Skeletal muscle cell (primary cell): ENCODE measurements at places on chromosomes 7 and 10.

- no peak for DNase-seq
Measured at GRCh38 chr7:123798532-123799188, 46.3 kb upstream of the HYAL4 start.

DNA sequence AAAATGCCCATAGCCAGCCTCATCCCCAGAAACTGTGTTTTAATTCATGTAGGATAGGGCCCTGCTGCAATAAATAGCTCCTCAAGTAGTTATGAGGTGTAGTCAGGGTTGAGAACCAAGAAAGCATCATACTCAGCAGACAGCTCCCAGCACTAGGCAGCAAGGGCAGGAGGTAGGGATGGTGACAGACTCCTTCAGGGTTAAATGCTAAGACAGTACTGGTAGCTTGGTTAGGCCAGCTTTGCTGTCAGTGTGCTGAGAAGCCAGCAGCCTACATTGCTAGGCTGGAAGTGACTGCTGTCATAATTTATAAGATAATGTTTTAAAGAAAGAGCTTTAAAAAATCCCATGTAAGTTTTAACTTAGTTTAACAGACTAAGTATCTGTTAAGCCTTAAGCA, 113.9 kb upstream of the IMMP2L start:
- DNase-seq = no peak

DNA sequence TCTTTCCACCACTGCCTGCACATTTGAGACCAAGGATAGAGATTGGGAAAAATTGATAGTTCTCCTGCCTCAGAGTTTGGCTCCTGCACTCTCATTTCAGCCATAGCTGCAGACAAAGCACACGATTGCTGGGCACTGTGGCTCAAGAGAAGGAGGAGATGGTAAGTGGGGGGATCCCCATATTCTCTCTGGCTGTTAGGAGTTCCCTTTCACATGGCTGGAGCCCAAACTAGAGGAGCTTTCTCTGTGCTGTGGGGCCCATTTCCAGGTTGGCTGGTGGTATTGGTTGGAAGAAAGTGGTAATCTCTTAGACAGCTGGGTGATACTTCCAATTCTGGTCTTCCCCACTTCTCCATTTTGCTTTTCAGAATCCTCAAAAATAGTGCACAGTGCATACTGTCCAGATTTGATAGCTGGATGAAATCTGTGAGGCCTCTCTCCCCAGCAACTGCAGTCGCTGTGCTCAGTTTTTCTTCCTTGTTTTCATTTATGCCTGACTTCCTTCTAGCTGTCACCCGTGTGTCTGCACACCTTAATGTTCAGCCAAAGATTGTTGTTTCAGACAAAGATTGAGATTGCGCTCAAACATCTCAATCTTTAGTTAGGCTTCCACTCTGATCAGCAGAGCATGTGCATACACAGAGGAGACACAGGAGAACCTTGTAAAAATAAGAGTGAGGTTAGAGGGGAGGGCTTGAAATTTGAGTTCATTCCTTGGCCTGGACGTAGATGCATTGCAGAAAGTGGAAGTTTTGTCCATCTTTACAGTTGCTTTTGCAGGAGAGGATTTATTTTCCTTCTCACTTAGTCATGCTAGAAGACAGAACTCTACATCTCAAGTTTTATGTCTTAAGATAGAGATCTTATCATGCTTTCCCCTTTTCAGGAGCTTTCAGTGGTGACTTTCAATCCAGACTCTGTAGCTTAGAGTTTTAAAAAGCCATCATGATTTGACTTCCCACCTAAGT, 28.6 kb downstream of the RABGEF1 start:
- DNase-seq = no peak

DNA sequence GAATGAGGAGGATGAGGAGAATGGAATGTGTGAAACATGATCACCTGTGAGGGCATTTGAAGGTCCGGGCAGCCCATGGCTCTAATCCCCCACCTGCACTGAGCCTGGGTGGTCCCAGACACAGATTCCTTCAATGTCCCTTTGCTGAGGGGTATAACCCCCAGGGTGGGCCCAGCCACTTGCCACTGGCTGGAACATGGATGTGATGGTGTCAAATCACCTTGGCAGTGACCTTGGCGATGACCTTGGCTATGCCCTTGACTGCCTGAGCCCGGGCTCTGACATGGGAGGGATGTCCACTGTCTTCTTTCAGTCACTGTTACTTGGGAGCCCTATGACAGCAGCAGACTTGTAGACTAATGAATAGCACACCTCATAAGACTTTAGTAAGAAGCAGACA, 44.0 kb downstream of the PRKCQ start:
- DNase-seq = no peak

DNA sequence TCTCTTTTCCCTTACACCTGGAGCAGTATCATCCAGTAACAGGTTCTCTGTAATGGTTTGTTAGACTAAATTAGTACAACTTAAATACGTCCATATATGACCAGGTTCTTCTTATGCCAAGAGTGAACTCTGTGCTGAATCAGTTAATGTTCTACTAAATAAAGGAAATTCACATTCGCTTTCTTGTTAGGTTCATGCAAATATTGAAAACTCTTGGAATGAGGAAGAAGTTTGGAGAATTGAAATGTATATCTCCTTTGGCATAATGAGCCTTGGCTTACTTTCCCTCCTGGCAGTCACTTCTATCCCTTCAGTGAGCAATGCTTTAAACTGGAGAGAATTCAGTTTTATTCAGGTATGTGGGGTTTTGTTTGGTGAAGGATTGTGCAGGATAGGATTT, 15.3 kb upstream of the CFAP69 start:
- no peak for DNase-seq

- DNase-seq = no peak
Measured at GRCh38 chr10:113021268-113022040, 71.4 kb downstream of the TCF7L2 start.

- no peak for DNase-seq
Measured at GRCh38 chr10:58820386-58820785, 307.7 kb downstream of the BICC1 start.

GRCh38 chr10:51487576-51487975, 211.8 kb downstream of the CSTF2T start:
- DNase-seq = no peak

DNA sequence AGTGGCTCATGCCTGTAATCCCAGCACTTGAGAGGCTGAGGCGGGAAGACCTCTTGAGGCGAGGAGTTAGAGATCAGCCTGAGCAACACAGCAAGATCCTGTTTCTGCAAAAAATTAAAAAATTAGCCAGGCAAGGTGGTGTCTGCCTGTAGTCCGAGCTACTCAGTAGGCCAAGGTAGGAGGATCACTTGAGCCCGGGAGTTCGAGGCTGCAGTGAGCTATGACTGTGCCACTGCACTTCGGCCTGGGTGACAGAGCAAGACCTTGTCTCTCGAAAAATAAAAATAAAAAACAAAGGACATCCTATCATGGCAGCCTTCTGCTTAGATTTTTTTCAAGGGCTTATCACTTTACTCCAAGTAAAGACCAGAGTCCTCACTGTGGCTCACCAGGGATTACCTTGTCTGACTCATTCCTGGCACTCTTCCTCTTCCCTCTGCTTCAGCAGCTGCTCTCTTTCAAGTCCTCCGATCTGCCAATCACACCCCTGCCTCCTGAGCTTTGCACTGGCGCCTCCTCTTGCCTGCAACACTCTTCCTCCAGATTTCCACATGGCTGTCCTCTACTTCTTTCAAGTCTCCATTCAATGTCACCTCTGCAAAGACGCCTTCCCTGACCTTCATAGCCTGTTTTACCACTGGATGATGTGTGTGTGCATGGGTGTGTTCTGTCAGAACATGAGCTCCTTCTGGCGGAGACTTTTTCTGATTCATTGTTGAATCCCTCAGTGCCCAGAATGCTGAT, 7.7 kb downstream of the PRTFDC1 start:
- DNase-seq = peak; percentile 58

DNA sequence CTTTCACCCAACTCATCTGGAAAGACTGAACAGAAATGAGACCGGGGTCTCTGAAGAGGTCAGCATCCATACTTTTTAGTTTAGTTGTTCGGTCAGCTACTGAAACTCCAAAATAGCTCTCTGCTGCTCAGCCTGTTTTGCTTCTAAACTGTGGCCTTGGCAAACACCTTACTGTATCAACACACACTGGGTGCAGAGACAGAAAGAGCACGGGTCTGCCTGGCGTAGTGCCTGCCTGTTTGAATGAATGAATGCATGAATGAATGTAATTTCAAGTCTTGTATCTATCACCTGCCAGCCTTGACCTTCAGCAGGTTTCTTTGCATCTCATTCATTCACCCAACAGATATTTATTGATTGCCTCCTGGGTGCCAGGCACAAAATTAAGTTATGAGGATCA, 98.4 kb downstream of the PLPP4 start:
- no peak for DNase-seq

DNA sequence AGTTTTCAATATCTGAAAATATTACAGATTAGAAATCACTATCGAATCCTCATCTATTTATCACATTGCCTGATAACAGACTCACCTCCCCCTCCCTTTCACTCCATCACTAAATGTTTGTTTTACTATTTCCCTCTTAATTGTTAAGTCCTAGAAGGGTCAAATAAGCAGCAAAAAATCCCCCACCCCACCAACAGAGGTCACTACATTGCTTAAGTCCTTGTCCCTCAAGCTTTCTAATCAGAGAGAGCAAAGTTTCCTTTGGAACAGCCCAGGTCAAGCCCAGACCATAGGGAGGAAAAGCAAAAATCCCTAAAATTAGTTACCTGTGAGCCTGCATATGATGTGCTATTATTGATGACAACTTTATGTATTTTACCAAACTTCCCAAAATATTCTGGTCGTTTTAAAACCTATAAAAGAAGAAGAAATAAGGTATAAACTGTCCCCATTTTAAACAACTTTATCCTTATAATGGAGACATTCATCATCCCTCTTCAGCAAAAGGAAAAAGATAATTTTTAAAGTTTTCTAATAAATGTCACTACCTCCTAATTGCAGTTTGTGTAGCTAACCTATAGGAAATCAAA, 95.0 kb downstream of the CNOT4 start:
- peak; percentile 14 for DNase-seq

DNA sequence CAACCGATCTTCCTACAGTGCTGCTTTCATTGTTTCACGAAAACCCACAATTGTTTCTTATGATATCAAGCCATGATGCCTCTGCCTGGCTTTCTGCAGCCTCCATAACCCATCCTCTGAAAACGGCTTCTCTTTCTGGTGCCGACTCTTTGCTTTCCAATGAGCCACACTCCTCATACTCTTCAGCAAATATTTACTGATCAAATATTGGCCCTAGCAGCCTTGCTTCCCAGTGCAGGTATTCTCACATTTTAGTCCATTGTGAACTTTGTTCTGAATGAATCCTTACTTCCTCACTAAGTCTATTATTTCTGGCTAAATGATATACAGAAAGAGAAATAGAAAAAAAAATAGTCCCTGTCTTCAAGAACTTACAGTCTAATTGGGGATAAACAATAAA, 35.5 kb downstream of the LAMB1 start:
- no peak for DNase-seq

GRCh38 chr7:35878351-35878750, 77.5 kb downstream of the SEPTIN7 start:
- no peak for DNase-seq

DNA sequence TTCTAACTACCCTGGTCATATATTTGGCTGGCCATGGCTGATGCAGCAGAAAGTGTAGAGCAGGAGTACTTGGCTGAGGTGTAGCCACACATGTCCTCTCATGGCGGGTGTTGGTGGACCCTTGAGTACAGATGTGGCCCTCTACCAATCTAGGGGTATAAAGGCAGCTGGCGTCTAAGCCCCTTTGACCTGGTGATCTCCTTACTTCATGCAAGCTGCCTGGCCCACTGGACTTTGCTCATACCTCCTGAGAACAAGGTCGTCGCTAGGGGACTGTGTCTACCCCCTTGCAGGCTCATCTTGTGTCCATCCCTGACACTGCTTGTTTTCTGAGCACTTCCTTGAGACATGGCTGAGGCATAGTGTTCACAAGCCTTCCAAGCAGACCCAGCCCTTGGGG, 287.8 kb downstream of the RPS24 start:
- no peak for DNase-seq

- DNase-seq = no peak
Measured at GRCh38 chr10:91227576-91227975, 7.1 kb downstream of the PCGF5 start.

DNA sequence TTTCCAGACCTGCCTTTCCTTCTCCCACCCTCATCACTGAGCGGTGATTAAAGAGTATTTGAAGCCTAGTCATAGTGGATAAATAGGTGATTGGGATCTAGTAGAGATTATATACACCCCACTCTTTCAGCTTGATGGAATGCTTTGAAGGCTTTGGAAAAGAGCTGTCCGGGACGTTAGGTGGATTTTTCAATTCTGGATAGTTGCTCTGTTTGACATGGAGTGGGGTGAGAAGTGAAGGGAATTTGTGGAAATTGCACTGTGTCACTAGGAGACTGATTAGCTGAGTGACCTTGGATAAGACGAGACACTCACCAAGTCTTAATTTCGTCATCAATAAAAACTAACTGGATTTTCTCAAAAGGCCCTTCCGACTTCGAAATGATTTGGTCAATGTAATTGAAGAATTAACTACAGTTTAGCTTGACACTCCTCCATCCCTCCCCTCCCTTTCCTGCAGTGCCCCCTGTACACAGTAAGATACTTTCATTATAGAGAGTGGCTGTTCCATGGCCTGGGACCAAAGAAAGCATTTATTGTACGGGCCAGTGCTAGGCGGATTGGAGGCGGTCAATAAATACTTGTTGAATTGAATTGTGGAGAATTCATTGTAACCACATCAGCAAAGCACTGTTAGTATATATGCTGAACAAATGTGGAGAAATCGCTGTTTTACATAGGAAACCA, 962 bp downstream of the ZKSCAN1 start:
- no peak for DNase-seq

GRCh38 chr7:21071561-21072501, 285.1 kb upstream of the SP8 start:
- DNase-seq = no peak

DNA sequence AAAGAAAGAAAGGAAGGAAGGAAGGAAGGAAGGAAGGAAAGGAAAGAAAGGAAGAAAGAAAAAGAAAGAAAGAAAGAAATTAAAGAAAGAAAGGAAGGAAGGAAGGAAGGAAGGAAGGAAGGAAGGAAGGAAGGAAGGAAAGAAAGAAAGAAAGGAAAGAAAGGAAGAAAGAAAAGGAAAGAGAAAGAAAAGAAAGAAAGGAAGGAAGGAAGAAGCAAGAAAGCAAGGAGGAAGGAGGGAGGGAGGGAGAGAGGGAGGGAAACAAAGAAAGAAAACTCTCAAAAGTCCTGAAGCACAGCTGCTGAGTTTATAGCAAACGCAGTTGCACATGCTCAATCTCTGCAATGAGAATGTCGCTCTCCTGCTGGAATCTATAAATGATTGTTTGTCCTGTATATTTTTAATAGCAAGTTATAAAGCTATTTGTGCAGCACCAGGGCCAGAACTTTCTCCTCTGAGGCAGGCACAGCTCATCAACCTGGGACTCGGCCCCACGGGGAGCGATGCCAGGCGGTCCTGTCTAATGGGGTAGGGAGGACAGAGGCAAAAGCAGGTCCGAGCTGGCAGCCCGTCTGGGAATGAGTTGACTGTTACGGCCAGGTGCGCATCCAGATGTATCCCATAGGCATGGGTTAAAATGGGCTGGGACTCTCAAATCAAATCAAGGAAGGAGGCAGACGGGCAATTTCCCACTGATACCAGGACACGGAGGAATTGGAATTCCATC, 118.0 kb upstream of the PFKP start:
- DNase-seq = no peak

- DNase-seq = no peak
Measured at GRCh38 chr10:72418679-72419078, 64.0 kb upstream of the DNAJB12 start.
